ENCODE measurements at places on chromosomes 2 and 18. TPM values are rescaled to one million over a fixed set of nuclear protein-coding genes. Genes with fewer than 3 reads are reported as not detected.

Gene SCG2
- 0.20 TPM for total RNA-seq

DNA sequence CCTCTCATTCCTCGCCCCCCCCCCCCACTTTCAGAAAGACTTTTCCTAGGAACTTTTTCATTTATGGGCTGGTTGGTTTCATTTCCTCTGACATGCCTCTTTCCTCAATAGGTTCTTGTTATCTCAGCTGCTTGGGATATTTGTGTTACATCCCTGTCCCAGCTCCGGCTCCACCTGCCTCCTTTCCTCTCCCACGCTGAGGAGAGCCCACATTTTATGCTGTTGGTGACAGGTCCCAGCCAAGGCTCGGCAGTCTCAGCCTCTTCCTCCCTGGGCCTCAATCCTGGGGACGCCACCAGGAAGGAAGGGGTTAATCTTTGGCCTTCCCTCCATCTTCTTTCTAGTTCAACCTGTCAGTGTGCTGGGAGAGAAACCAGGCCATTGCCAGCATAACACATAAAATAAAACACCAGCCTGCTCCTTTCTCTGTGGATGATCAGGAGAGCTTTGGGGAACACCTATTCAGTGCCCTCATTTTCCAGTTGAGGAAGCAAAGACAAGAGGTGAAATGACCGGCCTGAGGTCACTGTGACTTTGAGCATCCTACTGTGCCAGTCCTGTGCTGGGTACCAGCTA is 216.9 kb upstream of the TNP1 start:
- no peak for DNase-seq

DNA sequence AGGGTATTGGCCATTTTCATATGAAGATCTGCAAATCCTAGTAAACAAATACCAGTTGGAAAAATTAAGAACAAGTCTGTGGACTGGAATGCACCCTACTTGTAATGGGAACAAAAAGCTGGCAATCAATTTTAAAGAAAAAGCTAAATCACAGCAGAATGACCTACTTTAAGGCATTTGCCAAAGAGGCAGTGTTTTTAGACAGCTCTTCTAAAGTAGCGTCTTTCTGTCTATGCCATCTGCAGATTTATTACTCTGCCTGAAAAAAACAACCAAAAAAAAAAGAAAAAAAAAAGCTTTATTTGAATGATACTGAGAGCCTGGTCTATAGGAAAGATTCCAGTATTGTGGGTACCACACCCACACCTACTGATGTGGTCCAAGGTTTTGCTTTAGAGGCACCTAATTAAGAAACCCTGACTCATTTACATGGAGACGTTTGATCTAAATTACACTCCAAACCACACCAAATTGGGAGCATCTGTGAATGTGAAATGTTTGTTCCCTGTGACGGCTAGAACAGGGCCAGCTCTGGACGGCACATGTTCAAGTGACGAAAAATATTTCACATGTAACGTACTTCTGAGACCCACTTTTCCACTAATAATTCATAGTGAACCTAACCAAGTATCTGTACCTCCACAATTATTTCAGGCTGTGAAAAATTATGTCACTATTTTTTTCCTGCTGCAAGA is 597.1 kb downstream of the ARHGAP15 start:
- DNase-seq = peak; percentile 90

Gene GLI2
- total RNA-seq = 11.4 TPM

Gene KYNU
- 3.2 TPM for total RNA-seq

Gene SERPINB3
- total RNA-seq = 49.5 TPM

DNA sequence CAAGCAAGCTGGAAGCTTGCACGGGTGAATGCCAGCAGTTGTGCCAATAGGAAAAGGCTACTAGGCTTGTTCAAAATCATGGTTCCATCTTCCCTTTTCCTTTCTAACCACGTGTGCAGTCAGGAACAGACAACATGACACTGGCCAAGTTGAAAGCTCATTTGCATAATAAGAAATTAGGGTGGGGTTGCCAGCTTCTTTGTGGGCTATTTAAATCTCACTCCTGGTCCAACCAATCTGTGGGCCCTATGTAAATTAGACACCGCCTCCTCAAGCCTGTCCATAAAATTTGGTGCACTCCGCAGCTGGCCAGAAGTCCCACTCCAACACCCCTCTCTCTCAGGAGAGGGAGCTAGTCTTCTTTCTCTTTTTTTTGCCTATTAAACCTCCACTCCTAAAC is 1948.4 kb upstream of the PIK3C3 start:
- DNase-seq = no peak

- DNase-seq = peak; percentile 98
Measured at GRCh38 chr18:11980494-11981191, 664 bp upstream of the IMPA2 start.

DNA sequence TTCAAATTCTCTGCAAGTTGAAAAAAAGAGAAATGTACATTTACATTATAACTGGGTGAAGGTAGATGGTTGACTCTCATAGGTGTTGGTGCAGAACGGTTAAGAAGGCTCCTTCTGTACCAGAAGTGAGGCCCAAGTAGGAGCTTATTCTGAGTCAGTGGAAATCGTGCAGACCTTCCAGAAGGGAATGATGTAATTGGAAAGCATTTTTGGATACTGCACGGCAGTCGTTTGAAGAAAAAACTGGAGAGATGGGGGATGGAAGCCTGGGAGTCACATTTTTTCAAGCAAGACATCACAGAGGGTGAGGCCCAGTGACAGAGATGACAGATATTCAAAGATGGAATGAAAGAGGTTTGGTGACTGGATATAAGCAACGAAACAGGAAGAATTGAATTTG is 39.4 kb downstream of the HRH4 start:
- peak; percentile 83 for DNase-seq

DNA sequence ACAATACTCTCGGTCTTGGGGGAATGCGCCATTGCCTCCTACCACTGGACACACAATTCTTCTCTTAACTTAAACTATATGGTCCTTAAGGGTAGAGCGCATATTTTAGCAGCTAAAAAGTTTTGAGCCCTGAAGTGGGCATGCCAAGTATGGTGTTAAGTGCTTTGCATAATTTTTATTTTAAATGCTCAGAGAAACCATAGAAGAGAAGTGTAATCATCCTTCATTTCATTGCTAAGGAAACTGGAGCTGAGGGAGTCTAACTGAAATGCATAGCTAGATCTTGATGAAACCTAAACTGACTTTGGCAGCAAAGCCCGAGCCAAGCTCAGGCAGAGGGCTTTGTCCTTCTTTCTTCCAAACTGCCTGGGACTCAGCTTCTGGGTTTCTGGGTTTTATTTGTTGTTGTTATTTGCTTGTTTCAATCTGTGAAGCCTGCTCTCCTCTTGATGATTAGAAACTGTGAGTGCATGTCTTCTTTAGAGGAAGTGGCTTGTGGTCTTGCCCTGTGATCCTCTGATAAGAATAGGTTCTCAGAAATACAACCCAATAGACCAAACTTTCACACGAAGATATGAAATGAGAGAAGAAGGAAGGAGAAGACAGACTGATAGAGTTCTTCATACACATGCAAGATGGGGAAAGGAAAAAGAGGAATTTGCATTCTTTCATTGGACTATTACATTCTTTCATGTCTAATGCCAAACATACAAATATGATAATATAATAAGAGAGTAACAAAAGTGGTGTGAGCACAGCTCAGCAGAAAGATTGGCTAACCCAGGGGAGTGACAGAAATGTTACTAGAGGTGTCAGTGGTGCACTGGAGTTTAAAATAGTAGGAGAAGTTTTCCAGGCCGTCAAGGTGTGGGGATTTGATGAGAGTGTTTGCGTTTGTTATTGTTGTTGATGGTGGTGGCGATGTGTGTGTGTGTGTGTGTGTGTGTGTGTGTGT is 7.5 kb upstream of the RNF144A start:
- no peak for DNase-seq

Gene TUBA3E
- not detected for total RNA-seq

Gene POU3F3
- 0.59 TPM for total RNA-seq
